Activated CD4-positive, alpha-beta memory T cell treated with anti-CD3 and anti-CD28 coated beads, Interleukin-2, amount 10 ng/mL, durations not matched to agents 7 days and 5 days (primary cell): ENCODE measurements at places on chromosomes 2 and 18. TPM values are rescaled to one million over a fixed set of nuclear protein-coding genes. Genes with fewer than 3 reads are reported as not detected.

The CSRNP3 gene
- not detected for total RNA-seq

The ZAP70 gene
- 283 TPM for total RNA-seq

The UGT1A6 gene
- total RNA-seq = not detected

The GKN1 gene
- not detected for total RNA-seq

The RUFY4 gene
- total RNA-seq = 3.2 TPM

The FOXI3 gene
- not detected for total RNA-seq

The EHBP1 gene
- total RNA-seq = 23.2 TPM

The ADAM23 gene
- 0.98 TPM for total RNA-seq

The SERPINB10 gene
- total RNA-seq = not detected
